Stimulated activated CD4-positive, alpha-beta T cell treated with anti-CD3 and anti-CD28 coated beads, TNF-alpha, amount 100 ng/mL, for 48 hours (primary cell): ENCODE measurements at places on chromosomes 12 and 14.

DNA sequence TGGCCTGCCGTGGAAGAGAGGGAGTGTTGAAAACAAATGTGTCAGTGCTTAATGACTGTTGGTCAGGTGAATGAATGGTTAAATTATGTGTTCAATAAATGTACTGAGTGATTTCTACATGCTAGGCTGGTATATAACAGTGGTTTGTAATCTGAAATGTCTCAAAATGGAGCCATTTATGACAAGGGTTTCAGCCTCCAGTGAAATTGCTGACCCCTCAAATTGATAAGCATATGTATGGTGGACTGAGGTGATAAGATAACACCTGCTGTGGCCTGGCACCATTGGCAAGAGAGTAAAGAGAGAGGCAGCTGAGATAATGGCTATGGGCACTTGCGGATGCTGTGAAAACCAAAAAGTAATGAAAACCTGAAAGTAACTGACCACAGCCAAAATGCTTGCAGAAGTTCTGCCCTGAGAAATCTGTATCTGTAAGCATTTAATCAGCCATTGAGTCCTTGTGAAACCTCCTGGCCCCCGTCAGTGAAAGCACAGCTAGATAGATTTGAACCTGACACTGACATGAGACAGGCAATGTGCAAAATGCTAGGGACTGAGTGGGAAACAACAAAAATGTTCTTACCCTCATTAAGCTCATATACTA, 1.4 kb upstream of the BCAT1 start:
- DNase-seq: no peak

GRCh38 chr12:105554223-105554678, 223.8 kb downstream of the C12orf75 start:
- DNase-seq: no peak

DNA sequence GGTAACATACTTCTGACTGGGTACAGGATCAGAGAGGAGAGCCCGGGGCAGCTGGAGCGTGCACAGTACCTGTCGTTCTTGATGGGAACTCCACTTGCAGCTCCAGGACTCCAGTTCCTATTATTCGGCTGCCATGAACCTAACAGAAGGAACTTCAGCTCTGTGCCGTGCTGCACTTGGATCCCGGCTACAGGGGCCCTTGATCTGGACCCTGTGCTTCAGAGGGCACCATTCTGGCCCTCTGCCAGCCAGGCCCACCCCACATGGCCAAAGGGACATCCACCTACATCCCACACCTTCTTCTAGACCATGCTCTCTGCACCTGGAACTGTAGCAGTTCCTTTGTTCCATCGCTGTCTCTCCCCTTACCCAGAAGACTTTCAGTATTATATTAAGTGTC, 58.2 kb downstream of the PAX9 start:
- DNase-seq: no peak

GRCh38 chr14:98959958-98960616, 311.9 kb downstream of the BCL11B start:
- DNase-seq: no peak

GRCh38 chr12:14810953-14811483, 3.0 kb downstream of the SMCO3 start:
- DNase-seq: no peak

DNA sequence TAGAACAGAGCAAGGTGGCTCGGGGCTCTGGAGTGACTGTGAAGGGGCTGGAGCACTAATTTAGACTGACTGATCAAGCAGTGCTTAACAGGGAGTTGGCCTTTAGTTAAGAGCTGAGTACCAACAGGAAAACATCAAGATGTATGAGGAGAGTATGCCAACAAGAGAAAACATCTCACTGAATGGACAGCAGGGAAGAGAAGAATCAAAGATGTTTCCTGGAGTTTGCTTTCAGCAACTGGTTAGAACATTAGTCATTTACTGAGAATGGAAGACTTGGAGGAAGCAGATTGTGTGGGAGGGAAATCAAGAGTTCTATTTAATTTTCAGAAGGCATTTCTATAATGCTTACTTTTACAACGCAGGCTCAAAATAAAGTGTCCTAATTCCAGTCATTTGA, 259.3 kb downstream of the ADAMTS20 start:
- DNase-seq: no peak

DNA sequence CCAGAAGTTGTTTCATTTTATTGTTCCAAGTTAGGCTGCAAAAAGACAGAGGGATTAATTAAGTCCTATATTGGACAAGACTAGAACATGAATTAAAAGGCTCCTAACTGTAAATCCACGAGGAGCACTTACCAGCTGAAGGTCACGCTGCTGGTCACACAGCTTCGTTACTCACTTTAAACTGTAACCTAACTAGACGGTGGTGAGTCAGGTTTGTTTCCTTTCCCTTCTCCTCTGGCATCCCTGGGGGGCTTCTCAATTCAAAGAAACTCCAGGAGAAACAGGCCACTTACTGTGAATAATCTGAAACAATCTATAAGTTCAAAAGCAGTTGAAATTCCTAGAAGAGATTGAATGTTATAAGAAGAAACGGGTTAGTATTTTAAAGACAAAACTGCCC, 331.4 kb downstream of the BCAT1 start:
- no peak for DNase-seq

- DNase-seq: no peak
Observed at GRCh38 chr12:130813436-130813835, 25.6 kb downstream of the STX2 start.

DNA sequence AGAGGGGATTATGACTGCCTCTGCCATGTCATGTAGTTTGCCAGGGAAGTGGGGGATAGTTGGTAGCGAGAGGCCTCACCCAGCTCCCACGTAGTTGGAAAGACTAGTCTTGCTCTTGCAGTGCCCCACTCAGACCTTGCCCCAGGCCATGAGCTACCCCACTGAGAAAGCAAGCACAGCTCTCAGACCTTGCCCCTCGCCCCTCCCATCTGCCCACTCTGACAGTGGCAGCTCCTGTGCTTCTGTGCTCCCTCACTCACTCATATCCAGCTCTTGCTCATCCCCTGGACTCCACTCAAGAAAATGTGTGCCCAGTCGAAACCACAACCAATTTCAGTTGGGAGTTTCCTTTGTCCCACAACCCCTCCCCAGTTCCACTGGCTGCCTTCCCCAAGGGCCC, 55.5 kb upstream of the BDKRB2 start:
- DNase-seq: no peak

GRCh38 chr12:18281941-18282340, 20.6 kb downstream of the PIK3C2G start:
- no peak for DNase-seq
